ENCODE measurements at places on chromosomes 12 and 14. TPM values are rescaled to one million over a fixed set of nuclear protein-coding genes. Genes with fewer than 3 reads are reported as not detected.

DNA sequence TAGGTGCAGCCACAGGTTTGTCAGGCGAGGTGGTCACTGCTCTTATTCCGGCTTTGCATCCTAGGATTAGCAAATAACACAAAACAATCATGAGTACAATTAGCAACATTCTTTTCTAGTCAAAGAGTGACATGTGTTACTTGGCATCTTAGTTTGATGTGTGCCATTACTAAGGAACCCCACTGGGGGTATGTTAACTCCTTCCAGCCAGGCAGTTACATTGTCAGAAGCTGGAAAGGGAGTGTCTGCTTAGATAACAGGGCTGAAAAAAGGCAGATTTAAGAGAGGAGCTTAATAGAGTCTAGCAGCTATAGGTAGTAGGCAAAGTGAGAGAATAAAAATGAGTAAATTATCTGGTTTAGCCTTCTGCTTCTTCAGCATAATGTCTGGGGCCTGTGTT lies 30.5 kb upstream of the METAP2 start:
- DNase-seq: no peak
- H3K27ac ChIP-seq: no peak overlapping the region
- H3K27me3 ChIP-seq: peaks cover 18% of the 10 kb centered on the region
- no peaks in the 10 kb centered on the region for H3K4me1 ChIP-seq

The TAS2R7 gene
- not detected for total RNA-seq

DNA sequence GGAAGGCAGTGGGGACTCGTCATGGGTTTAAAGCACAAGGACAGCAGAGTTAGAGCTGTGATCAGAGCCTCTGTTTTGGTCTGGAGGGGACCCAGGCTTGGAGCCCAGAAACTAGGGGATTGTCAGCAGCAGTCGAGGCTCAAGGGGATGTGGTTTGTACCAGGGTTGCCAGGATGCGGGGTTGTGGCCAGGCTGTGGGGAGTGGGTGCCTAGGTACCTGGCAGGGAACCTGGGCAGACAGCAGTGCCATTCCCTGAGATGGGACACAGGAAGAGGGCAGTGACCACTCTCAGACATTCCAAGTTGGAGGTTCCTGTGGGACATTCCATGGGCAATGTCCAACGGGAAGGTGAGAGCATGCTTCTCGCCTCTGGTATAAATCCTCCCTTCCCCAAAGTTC lies 222.3 kb downstream of the SLC41A2 start:
- H3K27me3 ChIP-seq: no peaks in the 10 kb centered on the region
- peak overlapping the region; percentile 62 for H3K27ac ChIP-seq
- no peak overlapping the region for H3K4me3 ChIP-seq
- H3K4me1 ChIP-seq: peaks cover 80% of the 10 kb centered on the region
- peaks cover 6% of the 10 kb centered on the region for H3K36me3 ChIP-seq

The KRT2 gene
- 0.10 TPM for total RNA-seq

DNA sequence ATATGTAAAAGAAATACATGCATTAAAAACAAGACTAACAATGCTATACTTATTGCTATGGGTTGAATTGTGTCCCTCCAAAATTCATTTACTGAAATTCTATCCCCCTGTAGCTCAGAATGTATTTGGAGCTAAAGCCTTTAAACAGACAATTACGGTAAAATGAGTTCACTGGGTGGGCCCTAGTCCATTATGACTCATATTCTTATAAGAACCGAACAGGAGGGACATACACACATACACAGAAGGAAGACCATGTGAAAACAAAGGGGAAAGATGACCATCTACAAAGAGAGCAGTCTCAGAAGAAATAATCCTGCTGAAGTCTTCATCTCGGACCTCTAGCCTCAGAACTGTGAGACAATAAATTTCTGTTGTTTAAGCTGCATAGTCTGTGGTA lies 77.1 kb upstream of the ANKS1B start:
- H3K36me3 ChIP-seq: peaks cover 33% of the 10 kb centered on the region
- H3K27ac ChIP-seq: no peak overlapping the region
- no peak overlapping the region for H3K4me3 ChIP-seq
- H3K27me3 ChIP-seq: no peaks in the 10 kb centered on the region
- no peak for DNase-seq

GRCh38 chr12:75526655-75527511 lies 15.5 kb upstream of the KRR1 start:
- H3K4me1 ChIP-seq: peaks cover 7% of the 10 kb centered on the region
- peak; percentile 30 for DNase-seq
- H3K4me3 ChIP-seq: no peak overlapping the region
- H3K27ac ChIP-seq: no peak overlapping the region
- H3K27me3 ChIP-seq: peaks cover 22% of the 10 kb centered on the region

- no peak overlapping the region for H3K4me3 ChIP-seq
- H3K4me1 ChIP-seq: no peaks in the 10 kb centered on the region
- H3K36me3 ChIP-seq: no peaks in the 10 kb centered on the region
- no peak overlapping the region for H3K27ac ChIP-seq
- no peak for DNase-seq
Observed at GRCh38 chr12:112627851-112628250, 163.7 kb upstream of the RPH3A start.

- no peaks in the 10 kb centered on the region for H3K27me3 ChIP-seq
- H3K4me1 ChIP-seq: peaks cover 63% of the 10 kb centered on the region
- peak overlapping the region; percentile 48 for H3K27ac ChIP-seq
- no peak for DNase-seq
- H3K4me3 ChIP-seq: no peak overlapping the region
Observed at GRCh38 chr12:64691227-64691794, 67.9 kb downstream of the GNS start.

DNA sequence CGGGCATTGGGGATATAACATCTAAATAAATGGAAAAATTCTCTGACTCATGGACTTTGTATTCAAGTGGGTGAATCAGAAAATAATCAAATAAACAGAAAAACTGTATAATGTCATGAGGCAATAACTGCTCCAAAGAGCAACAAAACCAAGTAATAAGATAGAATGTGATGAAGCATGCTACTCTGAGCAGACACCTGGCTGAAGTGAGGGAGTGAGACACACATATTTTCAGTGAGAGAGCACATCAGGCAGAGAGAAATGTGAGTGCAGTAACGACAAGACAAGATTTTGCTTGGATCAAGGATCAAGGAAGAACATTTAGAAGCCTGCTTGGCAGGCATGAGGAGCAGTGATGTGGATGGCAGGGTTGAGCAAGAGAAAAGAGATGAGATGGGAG lies 75.8 kb upstream of the CCDC91 start:
- H3K36me3 ChIP-seq: no peaks in the 10 kb centered on the region
- H3K4me1 ChIP-seq: no peaks in the 10 kb centered on the region
- no peak for DNase-seq
- no peak overlapping the region for H3K4me3 ChIP-seq
- H3K27ac ChIP-seq: no peak overlapping the region

DNA sequence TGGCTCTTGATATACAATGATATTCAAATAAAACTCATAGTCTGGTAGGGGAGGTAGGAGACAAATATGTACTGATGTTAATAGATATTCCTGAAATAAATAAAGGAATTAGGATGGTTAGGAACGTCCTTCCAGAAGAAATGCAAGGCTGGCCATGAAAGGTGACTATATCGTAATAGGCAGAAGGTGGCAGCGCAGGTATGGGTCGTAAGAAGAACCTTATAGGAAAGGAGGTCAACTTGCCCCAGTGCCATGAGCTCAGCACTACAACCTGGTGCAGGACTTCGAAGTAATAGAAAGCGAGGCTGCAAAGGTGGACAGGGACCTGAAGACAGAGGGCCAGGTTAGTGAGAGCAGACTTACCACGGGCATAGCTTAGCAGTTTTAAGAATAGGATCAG lies 55.3 kb upstream of the FGD4 start:
- H3K4me3 ChIP-seq: no peak overlapping the region
- no peaks in the 10 kb centered on the region for H3K4me1 ChIP-seq
- H3K27me3 ChIP-seq: no peaks in the 10 kb centered on the region
- H3K36me3 ChIP-seq: no peaks in the 10 kb centered on the region
- no peak for DNase-seq

GRCh38 chr14:106062502-106063272 lies 536.3 kb downstream of the TMEM121 start:
- H3K4me1 ChIP-seq: peaks cover 18% of the 10 kb centered on the region
- no peak overlapping the region for H3K4me3 ChIP-seq
- peaks cover 41% of the 10 kb centered on the region for H3K27me3 ChIP-seq
- no peak overlapping the region for H3K27ac ChIP-seq
- H3K36me3 ChIP-seq: no peaks in the 10 kb centered on the region

The ORAI1 gene
- total RNA-seq: 67.4 TPM

- DNase-seq: no peak
- no peak overlapping the region for H3K27ac ChIP-seq
- H3K27me3 ChIP-seq: no peaks in the 10 kb centered on the region
- no peaks in the 10 kb centered on the region for H3K4me1 ChIP-seq
- H3K36me3 ChIP-seq: no peaks in the 10 kb centered on the region
Observed at GRCh38 chr12:83102499-83102898, 415.8 kb downstream of the TMTC2 start.

The TESPA1 gene
- 84.6 TPM for total RNA-seq

DNA sequence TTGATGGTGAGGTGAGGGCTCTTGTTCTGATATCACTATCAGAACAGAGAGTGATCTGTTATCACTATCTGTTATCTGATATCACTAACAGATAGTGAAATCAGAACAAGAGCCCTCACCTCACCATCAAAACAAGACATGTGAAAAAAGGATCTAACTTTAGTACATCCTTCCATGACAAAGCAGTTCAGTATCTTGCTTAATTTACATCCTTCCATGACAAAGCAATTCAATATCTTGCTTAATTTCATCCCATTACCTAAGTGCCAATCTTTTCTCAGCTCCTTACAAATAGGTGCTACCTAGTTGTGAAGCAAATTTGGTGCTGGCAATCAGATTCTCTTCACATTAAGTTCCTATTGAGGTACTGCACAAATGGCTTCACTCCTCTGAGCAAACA lies 1865.6 kb upstream of the FLRT2 start:
- no peak overlapping the region for H3K27ac ChIP-seq
- H3K27me3 ChIP-seq: no peaks in the 10 kb centered on the region
- no peaks in the 10 kb centered on the region for H3K36me3 ChIP-seq
- H3K4me3 ChIP-seq: no peak overlapping the region

GRCh38 chr14:104637546-104638003 lies 33.0 kb upstream of the TMEM179 start:
- no peaks in the 10 kb centered on the region for H3K27me3 ChIP-seq
- H3K4me1 ChIP-seq: no peaks in the 10 kb centered on the region
- H3K27ac ChIP-seq: no peak overlapping the region
- H3K4me3 ChIP-seq: no peak overlapping the region
- DNase-seq: no peak
- no peaks in the 10 kb centered on the region for H3K36me3 ChIP-seq

- DNase-seq: no peak
- no peaks in the 10 kb centered on the region for H3K36me3 ChIP-seq
- no peak overlapping the region for H3K27ac ChIP-seq
- H3K27me3 ChIP-seq: peaks cover 9% of the 10 kb centered on the region
Observed at GRCh38 chr12:7450667-7451066, 6.7 kb upstream of the CD163L1 start.

GRCh38 chr12:40989785-40990184 lies 198.3 kb upstream of the PDZRN4 start:
- H3K27ac ChIP-seq: no peak overlapping the region
- no peaks in the 10 kb centered on the region for H3K36me3 ChIP-seq
- no peak overlapping the region for H3K4me3 ChIP-seq

DNA sequence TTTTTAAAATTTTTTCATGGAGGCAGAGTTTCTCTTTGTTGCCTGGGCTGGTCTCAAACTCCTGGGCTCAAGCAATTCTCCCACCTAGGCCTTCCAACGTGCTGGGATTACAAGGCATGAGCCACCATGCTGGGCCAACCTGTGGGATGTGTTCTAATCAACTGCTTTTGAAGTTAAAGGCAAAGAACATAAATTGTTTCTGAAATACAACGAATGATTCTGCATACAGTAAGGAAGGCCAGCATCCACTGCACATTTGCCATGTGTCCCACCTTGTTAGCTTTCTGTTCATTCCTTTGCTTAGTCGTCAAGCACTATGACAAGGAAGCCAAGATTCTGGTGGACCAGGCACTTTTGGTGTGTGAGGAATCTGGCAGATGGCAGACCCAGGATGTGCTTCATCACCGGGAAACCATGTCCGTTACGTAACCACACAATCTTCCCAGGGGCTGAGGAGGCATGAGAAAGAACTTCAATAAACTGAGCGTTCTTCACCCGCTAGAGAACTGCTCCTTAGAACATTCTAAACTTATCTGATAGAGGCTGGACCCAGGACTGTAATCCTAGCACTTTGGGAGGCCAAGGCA lies 24.5 kb downstream of the MOK start:
- H3K4me3 ChIP-seq: no peak overlapping the region
- H3K36me3 ChIP-seq: no peaks in the 10 kb centered on the region
- DNase-seq: no peak
- no peak overlapping the region for H3K27ac ChIP-seq
- no peaks in the 10 kb centered on the region for H3K27me3 ChIP-seq

DNA sequence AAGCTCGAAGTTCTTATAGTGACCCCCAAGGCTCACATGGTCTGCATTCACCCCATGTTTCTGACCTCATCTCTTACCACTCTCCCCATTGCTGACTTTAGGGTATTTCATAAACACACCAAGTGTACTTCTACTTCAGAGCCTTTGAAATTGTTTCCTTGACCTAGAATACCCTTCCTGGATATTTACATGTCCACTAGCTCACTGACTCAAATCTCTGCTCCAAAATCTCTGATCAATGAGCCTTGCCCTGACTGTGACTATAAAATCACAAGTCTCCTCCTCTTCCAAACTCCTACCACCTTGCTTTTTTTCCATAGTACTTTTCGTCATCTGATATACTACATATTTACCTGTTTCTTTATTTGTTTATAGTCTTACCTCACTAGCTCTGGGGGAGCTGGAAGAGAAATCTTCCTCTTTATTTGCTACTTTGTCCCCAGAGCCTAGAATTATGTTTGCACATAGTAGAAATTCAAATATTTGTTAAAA lies 105.1 kb downstream of the RMST start:
- H3K4me3 ChIP-seq: no peak overlapping the region
- no peak overlapping the region for H3K27ac ChIP-seq
- H3K4me1 ChIP-seq: no peaks in the 10 kb centered on the region
- H3K36me3 ChIP-seq: no peaks in the 10 kb centered on the region

The BEGAIN gene
- total RNA-seq: 0.70 TPM

DNA sequence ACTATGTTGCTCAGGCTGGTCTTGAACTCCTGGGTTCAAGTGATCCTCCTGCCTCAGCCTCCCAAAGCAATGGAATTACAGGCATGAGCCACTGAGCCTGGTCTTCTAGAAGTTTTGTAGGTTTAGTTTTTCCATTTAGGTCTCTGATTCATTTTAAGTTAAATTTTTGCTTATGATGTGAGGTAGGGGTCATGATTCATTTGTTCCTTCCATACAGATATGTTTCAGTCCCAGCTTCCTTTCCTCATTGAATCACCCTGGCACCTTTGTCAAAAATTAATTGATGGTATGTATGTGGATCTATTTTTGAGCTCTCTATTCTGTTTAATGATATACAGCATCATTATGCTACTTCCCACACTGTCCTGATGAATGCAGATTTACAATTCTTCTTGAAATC lies 25.6 kb upstream of the CABP1 start:
- no peaks in the 10 kb centered on the region for H3K4me1 ChIP-seq
- H3K4me3 ChIP-seq: no peak overlapping the region
- no peak for DNase-seq
- no peak overlapping the region for H3K27ac ChIP-seq

GRCh38 chr12:42892702-42893551 lies 303.4 kb upstream of the PRICKLE1 start:
- H3K4me1 ChIP-seq: no peaks in the 10 kb centered on the region
- no peak overlapping the region for H3K4me3 ChIP-seq
- no peaks in the 10 kb centered on the region for H3K27me3 ChIP-seq
- no peaks in the 10 kb centered on the region for H3K36me3 ChIP-seq
- no peak for DNase-seq
- no peak overlapping the region for H3K27ac ChIP-seq
